ENCODE measurements at places on chromosomes 7 and 10. TPM values are rescaled to one million over a fixed set of nuclear protein-coding genes. Genes with fewer than 3 reads are reported as not detected.

PHKG1 gene
- 7.5 TPM for total RNA-seq

SLC26A5 gene
- not detected for total RNA-seq

CUZD1 gene
- 0.30 TPM for total RNA-seq

MSS51 gene
- 0.60 TPM for total RNA-seq

GRM3 gene
- total RNA-seq = not detected

All from smooth muscle cell of the coronary artery (primary cell).